Renal cortex interstitium (tissue), 15 donors: ENCODE measurements at places on chromosomes 12 and 14. TPM values are rescaled to one million over a fixed set of nuclear protein-coding genes. Genes with fewer than 3 reads are reported as not detected.
A peak's percentile ranks its signal among the peaks of the same experiment; 100 is the strongest.

SYNDIG1L gene
- polyA plus RNA-seq, result 0.19 TPM

GRCh38 chr12:119826661-119827445 lies 50.3 kb downstream of the CIT start:
- DNase-seq, result no peak

IGF1 gene
- polyA plus RNA-seq, result 9.1 TPM

DNA sequence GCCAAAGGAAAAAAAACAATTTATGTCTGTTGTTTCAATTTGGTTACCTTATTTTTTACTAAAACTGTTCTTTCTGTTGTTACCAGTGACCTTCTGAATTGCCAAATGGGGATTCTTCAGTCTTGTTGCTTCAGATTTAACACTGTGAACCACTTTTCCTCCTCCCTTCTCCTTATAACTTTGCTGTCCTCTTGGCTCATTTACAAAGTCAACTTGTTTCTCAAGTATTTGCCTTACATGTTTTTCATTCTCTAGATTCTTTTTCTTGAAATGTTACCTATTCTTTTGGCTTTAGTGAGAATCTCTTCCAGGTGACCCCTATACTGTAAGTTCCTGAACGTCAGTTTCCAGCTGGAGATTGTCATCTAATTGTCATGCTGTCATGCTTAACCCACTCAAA lies 19.4 kb downstream of the FUT8 start:
- DNase-seq, result no peak

DNA sequence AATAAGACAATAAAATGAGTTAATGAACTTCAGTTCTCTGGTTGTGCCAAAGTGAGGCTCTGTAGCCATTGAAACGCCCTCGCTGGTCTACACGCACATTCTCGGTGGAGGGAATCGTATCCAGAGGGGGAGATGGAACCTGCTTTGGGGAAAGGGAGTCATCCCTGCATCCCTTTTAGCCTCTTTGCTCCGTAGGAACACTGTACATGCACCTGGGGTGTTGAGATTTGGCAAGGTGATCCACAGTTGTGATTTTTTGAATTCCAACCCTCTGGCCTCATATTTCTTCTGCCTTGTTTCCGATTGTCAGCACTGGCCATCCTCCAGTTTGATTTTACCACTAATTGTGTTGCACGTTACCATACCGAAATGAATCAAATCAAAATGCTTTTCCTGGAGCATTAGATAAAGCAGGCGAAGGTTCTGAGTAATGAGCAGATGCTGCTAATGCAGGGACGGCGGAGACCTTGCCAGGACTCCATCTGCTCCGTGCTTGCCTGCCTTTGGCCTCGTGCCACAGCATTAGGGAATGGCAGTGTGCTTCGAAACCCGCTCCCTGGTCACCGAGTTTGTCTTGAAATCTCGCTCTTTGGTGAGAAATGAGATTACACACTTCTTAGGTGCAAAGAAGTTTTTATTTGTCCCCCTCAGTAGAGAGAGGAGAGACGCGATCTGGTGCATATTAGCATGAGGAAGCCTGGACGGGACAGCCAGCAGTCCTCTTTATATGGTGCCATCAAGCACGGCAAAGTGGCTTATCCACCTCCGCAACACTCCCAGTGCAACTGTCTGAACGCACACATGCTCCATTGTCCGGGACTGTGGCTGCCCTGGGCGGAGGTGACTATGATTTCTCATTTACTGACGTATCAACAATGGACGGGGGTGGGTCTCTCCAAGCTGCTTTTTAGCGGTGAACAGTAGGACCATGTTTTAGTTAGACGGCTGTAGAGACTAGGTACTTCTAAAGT lies 59.1 kb downstream of the FBXW8 start:
- DNase-seq, result no peak

- DNase-seq, result peak; percentile 56
Measured at GRCh38 chr12:15584366-15585041, 204.7 kb downstream of the EPS8 start.

GRCh38 chr14:68442828-68443629 lies 349.8 kb downstream of the ZFP36L1 start:
- no peak for DNase-seq

DNA sequence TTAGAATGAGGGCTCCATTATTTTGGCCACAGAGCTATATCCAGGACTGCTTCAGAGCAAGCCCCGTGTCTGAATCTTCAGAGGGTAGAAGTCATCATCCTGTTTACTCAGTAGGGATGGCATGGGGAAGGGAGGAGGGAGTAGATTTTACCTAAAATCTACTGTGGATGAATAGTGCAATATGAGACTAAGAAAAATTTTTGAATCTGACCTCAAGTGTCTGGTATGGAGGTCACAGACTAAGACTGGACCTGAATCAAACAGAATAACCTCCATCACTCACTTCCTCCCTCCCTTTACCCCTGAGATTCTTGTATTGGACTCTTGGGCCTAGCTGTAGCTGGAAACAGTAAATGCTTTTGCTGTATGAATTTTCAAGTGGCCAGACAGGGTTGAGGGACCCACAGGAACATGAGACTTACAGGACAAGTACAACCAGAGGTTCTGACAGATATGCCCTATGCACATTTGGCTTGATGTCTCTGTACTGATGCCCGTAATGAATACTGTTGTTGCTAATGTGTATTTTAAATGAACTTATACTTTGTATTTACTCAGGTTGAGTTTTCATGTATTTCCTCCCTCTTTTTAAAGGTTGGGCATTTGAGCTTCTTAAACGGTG lies 78.5 kb downstream of the CCDC91 start:
- DNase-seq, result no peak

DNA sequence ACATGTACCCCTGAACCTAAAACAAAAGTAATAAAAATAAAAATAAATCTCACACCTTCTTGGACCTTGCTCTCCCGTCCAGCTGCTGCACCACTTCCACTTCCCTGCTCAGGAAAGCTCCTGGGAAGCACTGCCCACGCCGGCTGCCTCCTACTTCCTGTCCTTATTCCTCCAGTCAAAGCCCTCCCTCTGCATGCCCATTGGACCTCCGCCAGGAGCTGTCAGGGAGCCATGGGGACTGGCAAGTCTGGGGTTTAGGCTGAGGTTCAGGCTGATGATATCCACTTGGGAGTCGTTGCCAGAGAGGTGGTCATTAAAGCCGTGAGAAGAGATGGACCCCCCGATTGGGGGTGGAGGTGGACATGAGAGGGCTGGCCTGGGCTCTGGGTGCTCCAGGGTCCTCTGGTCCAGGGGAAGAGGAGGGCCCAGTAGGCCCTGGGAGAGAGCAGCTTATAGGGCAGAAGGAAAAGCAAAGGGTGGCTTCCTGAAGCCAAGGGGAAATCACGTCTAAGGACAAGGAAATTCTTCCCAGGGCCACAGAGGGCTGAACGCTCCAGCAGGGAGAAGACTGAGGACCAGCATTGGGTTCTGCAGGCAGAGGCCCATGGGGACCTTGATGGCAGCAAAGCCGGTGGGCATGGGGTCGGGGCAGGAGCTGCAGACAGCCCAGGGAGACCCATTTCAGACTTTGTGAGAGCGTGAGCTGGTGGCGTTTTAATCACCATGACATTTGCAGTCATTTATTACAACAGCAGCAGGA lies 78.7 kb downstream of the FZD10 start:
- DNase-seq, result no peak

GRCh38 chr12:69266036-69266635 lies 26.8 kb downstream of the CPSF6 start:
- no peak for DNase-seq

DNA sequence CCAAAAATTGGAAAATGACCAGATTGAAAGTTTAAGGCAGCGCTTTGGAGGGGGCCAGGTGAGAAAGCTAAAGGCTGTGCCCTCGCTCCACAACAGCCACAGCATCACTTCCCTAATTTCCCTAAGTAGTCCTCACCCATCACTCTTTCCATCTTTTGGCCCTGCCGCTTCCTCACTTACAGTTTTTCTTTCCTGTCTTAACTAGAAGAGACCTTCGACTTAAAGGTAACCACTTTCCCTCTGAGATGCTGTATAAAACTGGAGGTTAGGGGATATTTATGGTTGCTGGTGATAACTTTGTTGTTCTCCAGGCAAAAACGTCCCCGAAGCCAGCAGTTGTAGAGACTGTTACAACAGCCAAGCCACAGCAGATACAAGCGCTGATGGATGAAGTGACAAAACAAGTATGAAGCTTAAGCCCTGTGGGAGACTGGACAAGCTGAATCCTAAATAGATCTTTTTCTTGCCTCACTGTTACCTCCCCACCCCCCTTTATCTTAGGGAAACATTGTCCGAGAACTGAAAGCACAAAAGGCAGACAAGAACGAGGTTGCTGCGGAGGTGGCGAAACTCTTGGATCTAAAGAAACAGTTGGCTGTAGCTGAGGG lies 4.3 kb downstream of the DDIT3 start:
- no peak for DNase-seq

TMTC1 gene
- polyA plus RNA-seq, result 29.1 TPM

DNA sequence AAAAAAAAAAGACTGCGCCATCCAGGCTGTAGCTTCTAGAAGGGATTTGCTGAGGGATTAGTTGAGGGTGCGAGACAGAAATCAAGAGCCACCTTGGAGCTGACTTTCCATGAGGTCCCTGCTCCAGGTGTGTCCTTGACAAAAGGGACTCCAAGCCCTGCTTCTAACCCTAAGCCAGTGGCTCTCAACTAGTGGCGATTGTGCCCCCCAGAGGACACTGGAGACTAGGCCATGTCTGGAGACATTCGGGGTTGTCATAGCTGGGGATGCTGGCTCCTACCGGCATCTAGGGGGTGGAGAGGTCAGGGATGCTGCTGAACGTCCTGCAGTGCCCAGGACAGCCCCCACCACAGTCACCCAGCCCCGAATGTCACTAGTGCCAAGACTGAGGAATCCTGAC lies 40.6 kb downstream of the SPRING1 start:
- DNase-seq, result no peak

PLEKHH1 gene
- polyA plus RNA-seq, result 43.9 TPM

ISCA2 gene
- 43.0 TPM for polyA plus RNA-seq

PPFIA2 gene
- 4.4 TPM for polyA plus RNA-seq

CCDC38 gene
- polyA plus RNA-seq, result 0.42 TPM

GRCh38 chr12:54215989-54216796 lies 27.4 kb upstream of the SMUG1 start:
- no peak for DNase-seq

DNA sequence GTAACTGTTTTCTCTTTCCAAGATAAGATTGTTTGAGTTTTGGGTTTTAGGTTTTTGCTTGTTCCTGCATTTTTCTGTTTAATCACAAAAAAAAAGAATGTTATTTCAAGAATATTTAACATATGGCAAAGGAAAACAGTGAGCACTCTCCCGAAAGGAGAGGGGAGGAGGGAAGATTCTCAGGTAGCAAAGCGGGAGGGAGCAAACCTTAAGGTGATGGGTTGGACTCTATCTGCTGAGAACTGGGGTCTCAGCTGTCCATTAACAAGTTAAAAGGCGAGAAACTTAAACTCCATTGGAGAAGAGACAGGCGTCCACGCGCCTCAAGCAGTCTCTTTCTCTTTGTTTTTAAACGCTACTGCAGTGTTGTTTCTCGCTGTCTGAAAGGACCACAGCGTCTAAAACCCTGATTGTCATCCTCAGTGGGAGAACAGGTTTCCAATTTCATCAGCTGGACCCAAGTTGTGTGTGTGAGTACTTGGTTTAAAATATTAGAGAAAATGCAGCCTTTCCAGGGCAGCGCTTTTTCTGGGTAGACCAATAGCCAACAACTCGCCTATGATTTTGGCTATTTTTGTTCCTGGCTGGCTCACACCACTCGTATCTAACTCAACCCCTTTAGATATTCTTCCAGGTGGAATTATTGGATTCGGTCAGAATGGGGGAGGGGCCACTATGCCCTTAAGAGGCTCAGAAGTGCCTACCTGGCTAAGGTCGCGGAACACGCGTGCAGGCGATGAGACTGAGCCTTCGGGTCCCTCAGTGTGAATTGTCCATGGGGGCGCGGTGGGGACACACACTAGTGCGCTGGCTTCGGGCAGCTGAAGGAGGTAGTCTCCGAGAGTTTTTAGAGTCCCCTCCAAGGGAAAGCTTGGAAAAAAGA lies 8.2 kb downstream of the SIX1 start:
- DNase-seq, result no peak

LALBA gene
- not detected for polyA plus RNA-seq

FGF23 gene
- polyA plus RNA-seq, result not detected

DNA sequence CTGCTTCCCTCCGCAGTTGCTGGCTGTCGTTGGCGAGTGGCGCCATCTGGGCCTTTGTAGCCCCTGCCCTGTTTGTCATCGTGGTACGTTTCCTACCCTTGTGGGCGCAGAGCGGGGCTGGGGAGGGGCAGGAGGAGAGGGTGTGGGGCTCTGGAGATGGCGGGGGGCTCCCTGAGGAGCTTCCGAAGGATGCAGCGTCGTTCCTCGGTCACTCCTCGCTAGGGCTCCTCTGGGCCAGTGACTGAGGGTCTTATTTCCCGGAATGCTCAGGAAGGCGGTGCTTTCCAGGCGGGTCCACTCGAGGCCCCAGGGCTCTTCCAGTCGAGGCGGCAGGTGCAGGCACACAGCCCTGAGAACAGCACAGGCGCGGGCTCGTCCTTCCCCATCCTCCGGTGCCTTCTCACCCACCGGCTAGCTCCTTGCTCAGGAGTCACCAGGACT lies 167.1 kb downstream of the ADGRD1 start:
- DNase-seq, result no peak

TAMALIN gene
- polyA plus RNA-seq, result 19.7 TPM

GRCh38 chr12:77202457-77203060 lies 137.2 kb upstream of the E2F7 start:
- no peak for DNase-seq
